ENCODE measurements at places on chromosomes 1 and 21.

- no peak for DNase-seq
These were observed 459.1 kb downstream of the SETD4 start for GRCh38 chr21:35601211-35601610.

GRCh38 chr1:72322910-72323309 lies 40.6 kb upstream of the NEGR1 start:
- no peak for DNase-seq

GRCh38 chr1:220283625-220284024 lies 11.4 kb upstream of the RAB3GAP2 start:
- DNase-seq, result no peak

GRCh38 chr1:184574588-184574987 lies 180.1 kb downstream of the EDEM3 start:
- DNase-seq, result no peak

DNA sequence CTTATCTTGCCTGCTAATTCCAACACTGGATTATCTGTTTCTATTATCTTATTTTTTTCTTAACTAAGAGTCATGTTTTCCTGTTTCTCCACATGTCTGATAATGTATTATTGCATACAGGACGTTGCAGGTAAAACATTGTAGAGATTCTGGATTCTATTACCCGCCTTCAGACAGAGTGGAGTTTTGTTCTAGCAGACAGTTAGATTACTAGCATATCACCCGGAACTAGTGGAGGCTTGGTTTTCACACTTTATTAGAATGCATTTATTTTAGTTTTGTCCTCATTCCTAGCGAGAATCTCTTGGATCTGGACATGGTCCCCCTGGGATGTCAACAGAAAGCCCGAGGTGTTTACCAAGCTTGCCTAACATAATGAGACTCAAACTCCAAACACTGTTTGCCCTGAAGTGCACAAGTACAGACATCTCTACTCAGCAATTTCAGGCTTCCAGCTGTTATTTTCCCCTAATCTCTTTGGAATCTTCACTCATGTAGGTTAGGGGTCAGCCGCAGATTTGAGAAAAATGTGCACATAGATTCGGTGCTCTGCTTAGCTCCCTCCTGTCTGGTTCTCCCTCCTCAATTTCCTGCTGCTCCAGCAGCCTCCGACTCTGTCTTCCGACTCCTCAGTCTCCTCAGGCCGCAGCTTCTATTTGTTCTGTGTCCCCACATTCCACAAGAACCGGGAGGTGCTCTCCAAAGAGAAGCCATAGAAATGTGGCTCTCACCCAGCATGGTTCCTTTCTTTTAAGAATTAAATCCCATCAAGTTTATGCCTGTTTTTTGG lies 36.8 kb upstream of the PTPRF start:
- DNase-seq, result no peak

- no peak for DNase-seq
These were observed 13.1 kb upstream of the BMP8A start for GRCh38 chr1:39478126-39478915.

GRCh38 chr1:31241321-31241720 lies 1.6 kb upstream of the NKAIN1 start:
- no peak for DNase-seq

DNA sequence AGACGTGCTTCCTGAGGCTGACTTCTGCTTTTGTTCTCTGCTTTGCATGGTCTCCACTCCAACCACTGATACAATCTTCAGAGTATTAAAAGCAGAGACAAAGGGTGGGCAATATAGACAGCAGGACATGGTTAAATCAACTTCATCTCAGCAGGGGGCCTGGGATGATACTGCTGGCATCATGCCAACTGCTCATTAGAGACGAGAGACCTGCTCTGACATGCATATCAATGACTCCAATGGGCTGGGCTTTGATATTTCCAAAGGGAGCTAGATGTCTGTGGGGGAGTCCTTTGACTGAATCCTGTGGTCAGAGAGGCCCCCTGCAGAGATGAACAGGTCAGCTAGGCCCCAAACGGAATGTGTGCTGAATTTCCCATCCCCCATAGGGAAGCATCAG lies 106.6 kb downstream of the ACTL8 start:
- no peak for DNase-seq

GRCh38 chr21:37655611-37656300 lies 260.5 kb downstream of the KCNJ6 start:
- no peak for DNase-seq

DNA sequence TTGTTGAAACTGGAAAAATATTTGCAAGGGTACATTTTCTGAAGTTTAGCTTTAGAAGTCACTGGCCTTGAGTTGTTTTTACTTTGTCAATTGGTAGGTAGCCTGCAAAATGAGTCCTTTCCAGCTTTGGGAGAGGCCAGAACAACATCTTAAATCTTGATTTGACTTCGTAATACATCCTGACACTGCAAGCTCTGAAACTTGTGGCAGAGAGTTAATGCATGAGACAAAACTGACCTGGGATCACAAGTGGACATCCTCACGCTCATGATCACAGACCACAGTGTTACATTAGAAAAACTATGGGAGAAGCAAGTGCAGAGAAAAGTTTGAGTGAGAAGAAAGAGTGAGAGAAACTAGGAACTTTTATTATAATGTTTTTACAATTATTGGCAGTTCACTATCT lies 550.9 kb downstream of the USP25 start:
- DNase-seq, result no peak

DNA sequence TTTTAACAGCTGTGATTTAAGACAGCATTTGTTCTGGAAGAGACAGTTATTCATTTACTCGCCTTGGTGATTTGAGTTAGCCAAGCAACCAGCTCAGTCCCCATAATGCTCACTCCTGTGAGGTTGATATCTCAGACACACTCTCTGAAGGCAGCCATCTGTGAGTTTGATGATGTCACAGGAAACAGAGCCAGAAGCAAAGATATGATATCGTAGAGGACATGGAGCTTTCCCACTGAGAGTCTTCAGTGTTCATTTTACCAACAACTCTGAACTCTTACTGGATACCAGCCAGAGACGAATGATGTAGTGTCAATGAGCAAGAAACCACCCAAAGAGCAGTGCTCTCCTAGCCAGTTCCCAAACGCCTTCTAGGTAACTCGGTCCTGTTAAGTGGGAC lies 219.4 kb downstream of the SLC35F3 start:
- no peak for DNase-seq

GRCh38 chr1:19478322-19478721 lies 7.0 kb downstream of the CAPZB start:
- no peak for DNase-seq

GRCh38 chr1:246572785-246573184 lies 6.5 kb downstream of the CNST start:
- DNase-seq, result no peak

DNA sequence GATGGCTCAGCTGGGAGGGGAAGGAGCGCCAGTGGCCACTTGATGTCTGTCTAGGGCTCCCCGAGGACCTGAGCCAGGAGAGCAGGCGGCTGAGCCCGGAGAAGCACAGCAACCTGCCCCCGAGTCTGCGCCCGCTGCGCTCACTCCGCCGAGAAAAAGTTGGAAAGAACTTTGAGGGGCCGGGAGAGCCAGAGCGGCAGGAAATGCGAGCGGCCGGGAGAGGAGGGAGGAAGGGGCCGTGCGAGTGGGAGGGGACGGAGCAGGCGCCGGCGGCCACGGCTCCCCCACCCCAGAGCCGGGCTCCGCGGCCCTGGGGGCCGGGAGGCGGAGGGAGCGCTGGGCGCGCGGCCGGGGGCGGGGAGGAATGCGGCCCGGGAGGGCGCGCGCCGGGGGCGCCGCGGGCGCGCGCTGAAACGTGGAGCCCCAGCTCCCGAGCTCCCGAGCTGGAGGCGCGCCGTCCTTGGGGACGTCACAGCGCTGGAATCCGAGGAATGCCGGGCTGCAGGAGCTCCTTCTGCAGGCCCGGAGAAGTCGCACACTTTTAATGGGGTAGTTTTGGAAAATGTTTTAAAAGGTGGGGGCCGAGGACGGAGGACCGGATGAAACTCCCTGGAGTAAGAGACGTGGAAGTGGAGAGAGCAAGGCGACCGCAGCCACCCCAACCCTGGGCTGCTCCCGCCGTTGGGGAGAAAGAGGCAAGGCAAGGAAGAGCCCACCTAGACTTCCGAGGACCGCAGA lies at the start of gene PTPN14:
TSS of gene PTPN14 (minus strand) at position 167 of the 738 bp plus-strand sequence. CDS start 86,799 bp downstream, outside the sequence.
- no peak for DNase-seq

GRCh38 chr1:52727114-52727586 lies 897 bp downstream of the ZYG11B start:
- DNase-seq, result no peak

GRCh38 chr1:81660286-81660685 lies 140.4 kb upstream of the ADGRL2 start:
- DNase-seq, result no peak

DNA sequence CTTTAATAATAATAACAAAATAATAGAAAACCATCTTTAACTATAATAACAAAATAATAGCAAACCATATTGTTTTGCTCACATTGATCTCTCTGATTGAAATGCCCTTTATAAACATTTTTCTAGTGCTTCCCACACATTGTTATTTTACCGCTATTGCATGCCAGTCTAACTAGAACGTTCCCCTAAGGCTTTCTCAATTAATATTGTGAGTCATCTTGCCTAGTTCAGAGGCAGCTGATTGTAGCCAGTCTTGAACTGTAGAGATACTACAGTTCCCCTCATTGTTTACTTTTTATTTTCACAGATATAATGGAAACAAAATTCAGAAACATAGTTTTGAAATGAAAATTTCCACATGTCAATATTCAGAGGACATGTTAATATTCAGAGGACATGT lies 192.3 kb upstream of the ADGRL4 start:
- no peak for DNase-seq

DNA sequence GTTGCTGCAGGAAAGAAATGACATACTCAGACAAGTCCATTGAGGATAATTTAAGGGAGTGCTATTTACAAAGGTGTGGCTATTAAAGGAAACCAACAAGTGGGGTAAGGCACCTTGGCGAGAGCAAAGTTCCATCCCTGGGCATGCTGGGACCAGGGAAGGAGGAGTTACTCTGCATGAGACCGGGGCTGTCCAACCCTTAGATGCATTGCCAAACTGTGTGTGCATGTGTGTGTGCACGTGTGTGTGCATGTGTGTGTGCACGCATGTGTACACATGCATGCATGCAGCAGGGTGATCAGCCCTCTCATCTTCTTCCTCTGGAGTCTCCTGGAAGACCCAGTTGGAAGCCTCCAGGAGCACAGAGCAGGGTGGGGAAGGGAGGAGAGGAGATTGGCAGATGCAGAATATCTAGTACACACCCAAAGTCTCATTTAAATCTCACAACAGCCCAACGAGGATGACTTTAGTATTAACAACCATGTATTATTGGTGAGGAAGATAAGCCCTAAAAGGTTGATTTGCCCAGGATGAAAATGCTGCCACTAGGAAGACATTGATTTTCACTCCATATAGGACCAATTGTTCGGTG lies 72.2 kb upstream of the CD34 start:
- no peak for DNase-seq

GRCh38 chr1:212981025-212981495 lies 30.7 kb downstream of the VASH2 start:
- DNase-seq, result no peak

DNA sequence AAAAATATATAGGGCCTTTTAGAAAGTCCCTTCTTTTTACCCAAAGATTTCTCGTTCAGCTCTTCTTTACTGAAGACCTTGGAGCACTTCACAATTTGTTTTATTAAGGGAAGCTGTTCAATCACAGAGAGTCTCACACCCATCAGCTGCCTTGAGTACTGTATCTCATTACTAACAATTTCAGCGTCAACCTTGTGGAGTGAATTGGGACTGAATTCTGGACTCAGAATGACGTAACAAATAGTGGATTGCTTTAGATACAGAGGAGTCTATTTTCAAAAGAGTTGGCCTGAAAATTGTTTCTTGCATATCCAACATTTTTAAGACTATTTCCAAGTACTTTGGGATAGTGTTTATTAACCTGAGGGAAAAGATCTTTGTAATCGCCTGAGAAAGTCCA lies 7.9 kb downstream of the MAP10 start:
- no peak for DNase-seq

DNA sequence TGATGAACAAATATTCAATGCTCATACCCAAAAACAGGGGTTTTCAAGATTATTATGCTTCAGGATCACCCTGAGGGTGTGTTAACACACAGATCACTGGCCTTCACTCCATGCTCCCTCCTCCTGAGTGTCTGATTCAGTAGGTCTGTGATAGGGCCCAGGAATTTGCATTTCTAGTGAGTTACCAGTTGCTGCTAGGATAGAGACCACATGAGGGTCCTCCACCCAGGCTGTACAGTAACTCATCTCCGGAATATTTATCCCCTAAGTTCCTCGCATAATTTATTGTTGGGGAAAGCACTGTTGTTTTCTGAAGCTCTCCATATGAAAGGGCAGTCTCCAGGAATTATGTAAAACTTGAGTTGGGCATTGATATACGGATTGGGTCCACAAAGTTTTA lies 1106.6 kb upstream of the B3GALT2 start:
- DNase-seq, result no peak

GRCh38 chr1:248585266-248585665 lies 10.7 kb upstream of the OR2T34 start:
- DNase-seq, result no peak

Data from T-helper 2 cell (primary cell).